ENCODE measurements at places on chromosomes 7 and 10.

DNA sequence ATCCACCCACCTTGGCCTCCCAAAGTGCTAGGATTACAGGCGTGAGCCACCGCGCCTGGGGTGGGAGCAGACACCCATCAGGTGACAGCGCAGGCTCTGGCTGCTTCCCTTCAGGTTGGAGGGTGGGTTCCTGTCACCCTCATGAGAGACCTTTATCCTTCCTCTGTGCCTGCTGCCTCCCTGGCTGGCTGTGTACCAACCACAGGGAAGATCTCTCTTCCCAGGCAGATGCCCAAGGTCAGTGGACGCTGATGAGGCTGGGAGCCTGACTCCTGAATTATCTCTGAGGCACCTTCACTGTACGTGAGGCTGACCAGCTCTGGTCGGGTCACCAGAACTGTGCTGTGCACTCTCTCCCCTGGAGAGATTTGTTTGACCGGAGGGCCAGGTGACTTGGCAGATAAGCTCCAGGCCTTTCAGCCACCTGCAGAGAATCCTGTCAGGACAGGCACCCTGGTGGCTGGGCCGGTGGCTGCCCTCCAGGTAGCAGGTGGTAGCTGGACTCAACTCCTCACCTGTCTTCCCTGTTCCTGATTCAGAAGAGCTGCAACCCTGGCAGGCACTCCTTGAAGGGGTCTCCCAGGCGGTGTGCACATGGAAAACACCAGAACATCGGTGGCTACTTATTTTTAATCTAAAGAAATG, 251.9 kb downstream of the GLRX3 start:
- no peak for DNase-seq

DNA sequence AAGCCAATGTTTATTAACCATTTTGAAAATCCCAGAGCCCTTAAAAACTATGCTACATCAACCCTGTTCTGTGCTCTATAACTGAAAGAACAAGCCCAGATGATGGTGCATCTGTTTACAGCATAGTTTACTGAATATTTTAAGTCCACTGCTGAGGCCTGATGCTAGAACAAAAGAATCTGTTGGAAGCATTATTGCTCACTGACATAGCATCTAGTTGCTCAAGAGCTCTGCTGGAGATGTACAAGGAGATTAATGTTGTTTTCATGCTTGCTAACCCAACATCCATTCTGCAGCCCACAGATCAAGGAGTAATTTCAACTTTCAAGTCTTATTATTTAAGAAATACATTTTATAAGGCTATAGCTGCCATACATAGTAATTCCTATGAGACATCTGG, 181.3 kb upstream of the FEZF1 start:
- DNase-seq = peak; percentile 61

DNA sequence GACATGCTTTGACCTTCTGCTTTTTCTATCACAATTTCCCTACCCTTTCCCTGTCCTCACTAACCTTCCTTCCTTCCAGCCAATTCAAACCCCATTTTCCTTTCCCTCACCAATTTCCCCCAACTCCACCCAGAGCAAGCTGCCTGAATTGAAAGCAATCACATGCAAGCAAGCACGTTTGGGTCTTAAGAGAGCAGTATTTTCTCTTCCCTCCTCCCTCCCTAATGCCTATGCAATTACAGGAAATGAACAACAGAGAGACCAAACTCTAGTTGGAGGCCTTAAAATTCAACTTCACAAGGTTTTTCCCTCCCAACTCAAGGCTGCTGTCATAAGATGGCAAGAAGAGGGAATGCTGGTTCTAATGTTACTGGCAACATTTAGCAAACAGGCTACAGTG, 117.2 kb downstream of the MYOF start:
- no peak for DNase-seq

DNA sequence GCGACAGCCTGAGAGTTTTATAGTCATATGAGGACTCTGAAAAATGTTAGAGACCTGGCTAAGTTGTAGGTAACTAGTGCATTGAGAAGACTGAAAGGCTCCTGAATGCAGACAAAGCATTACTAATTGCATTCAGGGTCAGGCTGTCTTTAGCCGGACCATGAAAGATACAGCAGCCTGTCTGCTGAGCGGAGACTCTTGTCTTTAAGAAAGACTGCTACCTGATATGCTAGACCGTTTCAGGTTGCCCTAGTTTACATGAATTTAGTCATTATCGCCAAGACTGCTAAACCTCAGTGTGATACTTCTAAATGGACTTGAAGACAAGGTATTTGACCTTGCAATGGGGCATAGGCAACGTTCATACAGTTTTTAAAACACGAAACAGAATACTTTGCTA, 81.2 kb downstream of the BMPR1A start:
- no peak for DNase-seq

- DNase-seq = no peak
Measured at GRCh38 chr10:101120884-101121653, 10.0 kb upstream of the TLX1 start.

DNA sequence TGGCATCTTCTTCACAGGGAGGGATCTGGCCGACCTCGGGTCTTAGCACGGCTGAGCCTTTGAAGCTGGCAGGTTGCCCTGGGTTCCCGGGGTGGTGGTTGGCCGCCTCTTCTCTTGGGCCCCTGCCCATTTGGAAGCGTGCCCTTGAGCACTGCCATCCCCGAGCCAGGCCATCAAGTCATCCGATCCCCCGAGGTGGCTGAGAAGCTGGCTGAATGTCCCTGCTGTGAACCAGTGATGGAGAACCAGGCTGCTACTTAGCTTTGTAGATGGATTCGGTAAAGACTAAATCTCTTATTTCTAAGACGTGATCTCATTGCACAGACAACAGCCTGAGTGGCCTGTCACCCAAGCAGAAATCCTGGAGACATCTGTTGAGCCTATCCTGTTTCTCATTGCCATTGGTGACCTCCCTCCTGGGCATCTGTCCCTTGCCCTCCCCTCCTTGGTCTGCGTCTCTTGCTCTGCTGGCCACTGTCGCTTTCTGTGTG, 74.3 kb downstream of the GRK5 start:
- DNase-seq = peak; percentile 6

DNA sequence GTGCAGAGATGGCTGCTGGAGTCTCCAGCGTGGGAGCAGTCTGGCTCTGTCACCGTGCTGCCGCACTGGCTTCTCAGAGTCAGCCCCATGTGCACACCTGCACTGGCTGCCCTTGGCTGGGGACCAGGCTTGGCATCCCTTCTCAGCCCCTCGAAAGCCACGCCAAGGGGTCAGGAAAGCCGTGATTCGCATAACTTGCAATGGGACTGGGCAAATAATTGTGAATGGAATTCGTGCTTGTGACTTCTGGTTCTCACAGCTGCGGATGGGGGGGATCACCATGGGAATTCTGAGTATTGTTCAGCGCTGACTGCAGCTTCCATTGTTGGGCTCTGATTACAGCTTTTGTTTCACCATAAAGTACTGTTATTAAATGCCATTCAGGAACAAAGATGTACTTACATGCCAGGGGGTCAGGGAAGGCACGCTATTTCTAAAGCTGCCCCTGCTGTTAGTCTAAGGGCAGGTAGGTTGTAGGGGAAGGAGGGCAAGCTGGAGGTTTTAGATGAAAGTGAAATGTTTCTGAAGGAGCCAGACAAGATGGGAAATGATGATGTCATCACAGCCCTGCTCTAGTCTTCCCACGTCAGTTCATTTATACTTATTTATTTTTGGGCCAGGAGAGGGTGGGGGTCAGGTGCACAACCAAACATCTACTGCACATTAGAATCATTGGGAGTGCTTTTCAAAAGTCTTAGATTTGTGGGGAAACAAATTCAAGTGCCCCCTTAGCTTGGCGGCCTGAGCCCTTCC, 5.8 kb upstream of the PLEKHA1 start:
- DNase-seq = no peak

DNA sequence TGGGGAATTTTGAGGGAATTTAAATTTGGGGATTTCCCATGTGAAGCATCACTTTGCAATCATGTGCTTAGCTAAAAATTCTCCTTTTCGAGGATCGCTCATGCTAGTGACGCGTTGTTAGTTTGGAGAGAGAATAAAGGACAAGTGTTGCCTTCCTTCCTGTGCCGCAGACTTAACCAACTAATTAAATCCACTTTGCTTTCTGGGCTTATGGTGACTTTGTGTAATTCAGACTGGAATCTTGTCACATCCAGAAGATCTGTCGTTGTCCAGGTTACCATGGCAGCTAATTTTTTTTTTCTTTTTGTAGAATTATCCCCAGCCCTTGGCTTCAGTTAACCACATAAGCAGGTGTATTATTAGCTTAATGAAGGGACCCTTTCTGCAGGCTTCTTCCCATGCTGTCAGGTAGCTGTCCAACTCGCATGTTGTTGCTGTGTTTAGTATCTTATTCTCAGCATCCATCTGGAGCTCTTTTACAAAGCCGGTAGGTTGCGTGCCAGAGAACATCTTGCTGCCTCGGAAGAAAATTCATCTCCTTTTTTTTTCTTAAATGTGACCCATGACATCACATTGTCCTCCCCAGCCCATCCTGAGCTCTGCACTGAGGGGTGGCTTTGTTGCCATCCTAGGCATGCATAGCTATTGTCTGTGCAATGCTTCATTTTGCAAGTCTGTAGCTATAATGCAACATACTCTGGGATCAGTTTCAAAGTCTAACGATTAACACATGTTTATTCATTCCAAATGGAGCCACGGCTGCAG, 47.2 kb upstream of the NRP1 start:
- peak; percentile 98 for DNase-seq

- peak; percentile 22 for DNase-seq
Measured at GRCh38 chr10:132588301-132589013, 50.9 kb downstream of the INPP5A start.

DNA sequence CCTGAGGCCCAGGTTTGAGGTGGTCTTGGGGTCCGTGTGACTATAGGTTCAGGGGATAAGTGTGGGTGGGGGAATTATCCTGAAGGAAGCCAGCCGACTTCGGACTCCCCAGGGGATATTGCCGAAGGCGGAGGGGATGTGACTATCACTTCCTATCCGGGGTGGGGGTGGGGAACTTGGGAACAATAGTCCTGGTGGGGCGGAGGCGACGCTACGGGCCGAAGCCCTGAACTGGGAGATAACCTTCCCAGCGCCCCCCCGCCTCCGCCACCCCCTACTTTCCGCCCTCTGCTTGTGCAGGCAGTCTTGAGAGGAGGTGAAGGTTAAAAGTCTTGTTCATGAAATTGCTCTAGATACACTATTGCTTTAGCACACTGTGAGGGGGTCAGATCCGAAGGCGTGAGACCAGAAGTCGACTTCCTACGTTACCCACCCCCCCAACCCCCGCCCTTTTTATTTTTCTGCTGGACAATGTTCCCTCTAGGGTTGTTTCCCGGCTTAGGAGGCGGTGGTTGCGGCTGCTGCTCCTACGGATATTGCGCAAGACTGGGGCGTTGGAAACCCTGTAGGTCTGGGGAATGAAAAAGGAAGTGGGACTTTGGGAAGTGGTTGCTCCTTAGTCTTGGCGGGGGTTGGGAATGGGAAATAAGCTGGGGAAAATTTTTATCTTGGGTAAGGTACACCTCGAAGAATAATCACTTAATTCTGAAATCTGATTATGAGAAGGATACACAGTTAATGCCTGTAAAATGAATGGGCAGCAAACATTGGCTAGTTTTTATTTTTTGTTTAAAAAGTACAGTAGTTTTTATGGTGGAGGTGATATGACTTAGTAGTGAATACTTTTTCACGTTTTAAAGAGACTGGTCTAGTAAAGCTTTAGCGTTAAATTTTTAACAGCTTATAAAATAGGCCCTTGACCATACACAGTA, 1.5 kb downstream of the PTPN12 start:
- peak; percentile 96 for DNase-seq

DNA sequence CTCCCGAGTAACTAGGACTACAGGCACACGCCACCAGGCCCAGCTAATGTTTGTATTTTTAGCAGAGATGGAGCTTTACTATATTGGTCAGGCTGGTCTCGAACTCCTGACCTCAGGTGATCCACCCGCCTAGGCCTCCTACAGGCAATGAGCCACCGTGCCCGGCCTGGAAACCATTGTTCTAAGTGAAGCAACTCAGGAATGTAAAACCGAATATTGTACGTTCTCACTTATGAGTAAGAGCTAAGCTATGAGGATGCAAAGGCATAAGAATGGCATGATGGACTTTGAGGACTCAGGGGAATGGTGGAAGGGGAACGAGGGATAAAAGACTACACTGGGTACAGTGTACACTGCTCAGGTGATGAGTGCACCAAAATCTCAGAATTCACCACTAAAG, 235.1 kb upstream of the AUTS2 start:
- peak; percentile 28 for DNase-seq

- no peak for DNase-seq
Measured at GRCh38 chr7:23264916-23265458, 18.4 kb downstream of the GPNMB start.

GRCh38 chr7:148611692-148612091, 21.1 kb downstream of the C7orf33 start:
- DNase-seq = no peak

- DNase-seq = no peak
Measured at GRCh38 chr7:24026351-24026750, 257.6 kb upstream of the NPY start.

GRCh38 chr10:17792991-17793390, 16.2 kb upstream of the MRC1 start:
- no peak for DNase-seq

DNA sequence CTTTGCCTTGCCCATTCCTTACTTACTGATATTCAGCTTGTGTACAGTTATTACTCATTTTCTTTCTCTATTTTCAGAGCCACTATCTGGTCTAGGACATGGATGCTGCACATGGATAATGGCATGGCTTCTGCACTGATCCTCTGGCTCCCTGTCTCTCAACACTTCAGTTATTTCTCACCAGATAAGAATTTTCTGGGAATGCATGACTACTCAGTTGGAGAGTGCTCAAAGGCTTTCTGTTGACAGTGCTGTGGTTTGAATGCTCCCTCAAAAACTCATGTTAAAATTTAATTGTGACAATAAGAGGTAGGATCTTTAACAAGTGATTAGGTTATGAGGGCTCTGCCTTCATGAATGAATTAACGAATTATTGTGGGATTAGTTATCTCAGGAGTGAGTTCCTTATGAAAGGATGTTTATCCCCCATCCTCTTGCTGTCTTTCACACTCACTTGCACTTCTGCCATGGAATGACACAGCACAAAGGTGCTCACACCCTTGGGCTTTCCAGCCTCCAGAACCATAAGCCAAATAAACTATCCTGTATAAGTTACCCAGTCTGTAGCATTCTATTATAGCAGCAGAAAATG, 16.1 kb upstream of the PIK3CG start:
- peak; percentile 84 for DNase-seq
